ENCODE measurements at places on chromosomes 3 and 15.

DNA sequence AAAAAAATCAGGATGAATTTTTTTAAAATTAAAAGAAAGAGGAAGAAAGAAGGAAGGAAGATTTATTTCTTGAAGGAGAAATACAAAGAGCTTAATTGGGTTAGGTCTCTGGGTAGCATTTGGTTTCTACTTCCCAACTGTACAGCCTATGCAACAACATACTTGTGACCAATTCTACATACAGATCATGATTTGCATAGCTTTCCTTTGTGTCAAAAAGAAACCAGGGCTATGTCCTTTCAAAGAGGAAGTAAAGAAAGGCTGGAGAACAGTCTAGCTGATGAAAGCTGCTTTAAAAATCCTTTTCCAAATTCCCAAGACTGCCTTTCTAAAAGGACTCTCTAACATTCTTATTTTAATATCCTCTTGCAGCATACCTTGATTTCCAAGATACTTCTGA is 6.1 kb upstream of the HGD start:
- peak; percentile 48 for DNase-seq

- no peak for DNase-seq
Measured at GRCh38 chr15:58532126-58532525, 100.3 kb downstream of the LIPC start.

DNA sequence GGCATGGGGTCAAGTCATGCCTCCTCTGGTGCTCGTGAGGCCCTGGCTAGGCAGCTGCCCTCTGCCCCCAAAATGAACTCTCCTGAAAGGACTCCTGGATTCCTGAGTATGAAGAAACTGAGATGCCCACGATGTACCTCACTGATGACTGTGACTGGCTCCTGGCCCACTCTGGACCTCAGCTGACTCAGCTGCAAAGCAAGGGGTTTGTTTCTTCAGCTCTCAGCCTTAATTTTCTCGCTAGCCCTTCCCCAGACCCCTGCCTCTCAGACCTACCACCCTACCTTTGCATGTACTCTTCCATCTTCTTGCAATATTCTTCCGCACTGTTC is 5.2 kb upstream of the GNAI2 start:
- no peak for DNase-seq

GRCh38 chr3:102722317-102722716 is 287.5 kb downstream of the ZPLD1 start:
- DNase-seq: no peak

DNA sequence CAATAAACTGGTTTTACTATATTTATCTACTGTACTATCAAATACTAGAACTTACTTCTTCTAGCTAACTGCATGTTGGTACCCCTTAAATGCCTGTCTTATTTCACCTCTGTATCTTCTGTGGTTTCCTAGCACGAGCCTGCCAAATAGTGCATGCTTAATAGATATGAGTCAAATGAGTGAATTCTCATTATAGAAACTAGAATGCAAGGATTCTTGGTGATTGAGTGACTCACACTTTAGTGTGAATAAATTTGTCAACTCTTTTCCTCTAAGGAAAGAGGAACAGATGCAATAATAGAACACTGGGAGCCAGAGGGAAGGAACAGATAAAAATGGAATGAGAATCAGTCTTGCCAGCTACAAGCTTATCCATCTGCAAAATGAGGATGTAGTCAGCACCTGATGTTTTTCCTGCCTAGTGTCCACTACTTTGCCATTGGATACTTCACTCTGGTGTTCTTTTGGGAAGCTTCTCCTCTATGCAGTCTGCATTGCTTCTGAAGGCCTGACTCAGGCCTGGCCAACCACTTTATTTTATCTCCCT is 189.1 kb upstream of the CADPS start:
- DNase-seq: no peak

DNA sequence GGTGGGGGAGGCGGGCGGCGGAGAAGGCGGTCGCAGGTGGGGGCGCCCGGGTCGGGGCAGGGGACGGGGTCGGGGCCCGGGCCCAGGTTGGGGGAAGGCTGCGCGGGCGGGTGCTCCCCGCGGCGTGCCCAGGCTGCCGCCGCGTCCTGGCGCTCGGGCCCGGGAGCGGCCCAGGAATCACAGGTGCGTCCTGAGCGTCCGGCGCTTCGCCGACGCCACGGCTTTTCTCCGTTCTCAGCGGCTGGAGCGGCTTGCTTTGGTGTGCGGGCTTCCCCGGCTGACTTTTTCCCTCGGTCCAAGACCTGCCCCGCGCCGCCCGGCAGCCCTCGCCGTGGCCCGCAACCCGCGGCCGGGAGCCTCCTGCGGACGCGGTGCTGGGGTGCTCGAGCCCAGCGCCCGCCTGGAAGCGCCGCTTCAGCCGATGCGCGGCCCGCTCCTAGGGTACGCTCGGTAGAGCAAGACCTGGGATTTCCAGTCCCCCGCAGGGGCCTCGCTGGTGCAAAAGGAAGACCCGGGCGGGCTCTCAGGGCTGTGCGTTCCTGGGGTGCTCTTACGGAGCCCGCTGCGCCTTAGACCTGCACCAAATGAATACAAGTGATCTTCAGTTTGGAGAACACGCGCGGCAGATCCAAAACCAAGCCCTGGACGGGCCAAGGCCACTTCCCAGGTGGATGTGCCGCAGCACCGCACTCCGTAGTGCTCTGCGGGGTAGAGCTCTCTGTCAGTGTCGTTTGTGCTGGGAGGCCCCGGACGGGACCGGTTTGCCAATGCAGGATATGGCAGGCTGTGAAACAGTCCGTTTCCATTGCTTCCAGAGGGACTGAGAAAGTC is 639 bp downstream of the NIPA1 start:
- DNase-seq: peak; percentile 41

DNA sequence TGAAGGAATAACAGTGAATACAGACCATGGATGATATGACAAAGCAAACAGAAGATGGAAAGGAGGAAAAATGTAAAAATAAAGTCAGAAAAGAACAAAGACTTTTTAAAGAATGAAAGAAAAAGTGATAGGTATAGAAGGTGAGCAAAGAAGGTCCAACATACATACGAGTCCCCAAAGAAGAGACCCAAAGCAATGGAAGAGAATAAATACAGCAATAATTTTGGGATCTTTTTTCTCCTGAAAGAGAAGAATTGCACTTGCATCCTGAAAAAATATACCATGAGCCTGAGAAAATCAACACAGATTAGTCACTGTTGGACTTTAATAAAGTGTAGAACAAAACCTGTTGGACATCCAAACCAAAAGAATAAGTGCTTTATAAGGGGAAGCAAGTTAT is 85.3 kb upstream of the SLC6A1 start:
- no peak for DNase-seq

DNA sequence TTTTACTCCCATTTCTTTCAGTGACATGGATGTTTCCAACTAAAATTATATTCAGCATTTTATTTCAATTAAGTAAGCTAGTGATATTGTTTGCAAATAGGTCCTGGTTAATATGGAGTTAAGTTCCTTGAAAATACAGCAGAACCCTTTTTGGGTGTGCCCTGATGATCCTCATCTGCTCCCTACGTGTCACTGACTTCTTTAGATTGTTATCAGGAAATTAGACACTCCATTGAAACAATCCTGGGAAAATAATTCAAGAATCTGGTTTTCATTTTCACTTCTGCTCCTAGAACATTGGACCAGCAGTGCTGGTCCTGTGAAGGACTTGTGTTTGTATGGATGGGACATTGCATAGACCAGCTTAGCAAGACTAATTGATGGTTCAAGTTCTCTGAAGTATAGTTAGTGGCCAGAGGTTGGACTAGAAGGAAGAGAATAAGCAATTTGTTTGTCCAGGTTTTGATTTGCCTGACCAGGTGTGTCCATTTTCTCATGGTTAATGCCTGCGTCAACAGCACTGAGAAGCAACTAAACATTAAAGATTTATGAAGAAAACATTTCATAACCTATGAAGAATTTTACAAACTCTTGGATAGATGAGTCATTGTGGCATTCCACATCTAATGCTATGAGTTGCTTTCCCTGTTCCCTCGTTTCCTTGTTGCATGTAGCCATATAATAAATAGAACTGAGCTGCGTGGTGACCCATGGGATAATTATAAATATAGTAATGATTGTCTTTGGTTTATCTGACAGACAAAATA is 95.8 kb downstream of the ZPLD1 start:
- peak; percentile 10 for DNase-seq

All from AG20443 (cell line).